ENCODE measurements at places on chromosomes 3 and 15. TPM values are rescaled to one million over a fixed set of nuclear protein-coding genes. Genes with fewer than 3 reads are reported as not detected.

DNA sequence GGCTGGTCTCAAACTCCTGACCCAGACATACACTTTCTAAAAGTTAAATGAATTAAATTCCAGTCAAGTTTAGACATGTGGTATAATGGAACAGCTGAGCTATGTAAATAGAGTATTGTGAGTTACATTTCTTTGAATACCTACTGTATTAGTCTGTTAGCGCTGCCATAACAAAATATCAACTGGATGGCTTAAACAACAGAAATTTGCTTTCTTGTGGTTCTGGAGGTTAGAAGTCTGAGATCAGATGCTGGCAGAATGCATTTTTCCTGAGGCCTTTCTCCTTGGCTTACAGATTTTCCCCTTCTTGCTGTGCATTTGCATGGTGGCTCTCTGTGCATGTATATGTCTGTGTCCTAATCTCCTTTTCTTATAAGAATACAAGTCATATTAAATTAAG lies 101.5 kb upstream of the TGFBR2 start:
- DNase-seq = no peak

CKMT1B gene
- 0.40 TPM for total RNA-seq

CHRNA7 gene
- 2.9 TPM for total RNA-seq

GRCh38 chr3:27669591-27669990 lies 52.5 kb downstream of the EOMES start:
- DNase-seq = no peak

DNA sequence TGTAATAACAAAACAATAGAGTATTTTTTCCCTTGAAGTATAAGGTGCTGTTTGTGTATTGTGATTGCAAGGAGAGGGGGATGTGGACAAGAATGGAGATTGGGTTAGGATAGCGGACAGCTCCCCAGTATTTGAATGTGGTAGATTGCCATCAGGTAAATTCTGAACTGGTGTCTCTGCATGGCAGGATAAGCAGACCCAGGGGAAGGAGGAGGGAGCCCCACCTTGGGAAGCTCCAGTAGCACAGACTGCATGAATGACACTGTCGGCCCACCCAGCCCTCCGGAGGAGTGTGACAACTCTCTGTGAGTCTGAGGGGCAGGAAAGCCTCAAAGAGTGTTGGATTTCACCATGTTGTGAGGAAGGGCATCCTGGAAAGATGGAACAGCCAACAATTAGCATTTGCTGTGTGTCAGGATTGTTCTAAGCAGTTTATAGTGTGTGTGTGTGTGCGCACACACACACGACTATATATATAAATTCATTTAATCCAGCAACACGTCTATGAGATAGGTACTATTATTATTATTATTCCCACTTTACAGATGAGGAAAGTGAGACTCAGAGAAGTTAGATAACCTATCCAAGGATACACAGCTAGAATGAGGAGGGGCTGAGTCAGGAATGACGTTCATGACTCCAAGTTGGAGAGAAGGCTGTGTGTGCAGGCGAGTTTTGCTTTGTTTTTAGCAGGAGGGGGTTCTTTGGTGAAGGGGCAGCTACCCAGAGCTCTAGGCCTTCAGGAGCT lies 63.4 kb upstream of the LCTL start:
- no peak for DNase-seq

DNA sequence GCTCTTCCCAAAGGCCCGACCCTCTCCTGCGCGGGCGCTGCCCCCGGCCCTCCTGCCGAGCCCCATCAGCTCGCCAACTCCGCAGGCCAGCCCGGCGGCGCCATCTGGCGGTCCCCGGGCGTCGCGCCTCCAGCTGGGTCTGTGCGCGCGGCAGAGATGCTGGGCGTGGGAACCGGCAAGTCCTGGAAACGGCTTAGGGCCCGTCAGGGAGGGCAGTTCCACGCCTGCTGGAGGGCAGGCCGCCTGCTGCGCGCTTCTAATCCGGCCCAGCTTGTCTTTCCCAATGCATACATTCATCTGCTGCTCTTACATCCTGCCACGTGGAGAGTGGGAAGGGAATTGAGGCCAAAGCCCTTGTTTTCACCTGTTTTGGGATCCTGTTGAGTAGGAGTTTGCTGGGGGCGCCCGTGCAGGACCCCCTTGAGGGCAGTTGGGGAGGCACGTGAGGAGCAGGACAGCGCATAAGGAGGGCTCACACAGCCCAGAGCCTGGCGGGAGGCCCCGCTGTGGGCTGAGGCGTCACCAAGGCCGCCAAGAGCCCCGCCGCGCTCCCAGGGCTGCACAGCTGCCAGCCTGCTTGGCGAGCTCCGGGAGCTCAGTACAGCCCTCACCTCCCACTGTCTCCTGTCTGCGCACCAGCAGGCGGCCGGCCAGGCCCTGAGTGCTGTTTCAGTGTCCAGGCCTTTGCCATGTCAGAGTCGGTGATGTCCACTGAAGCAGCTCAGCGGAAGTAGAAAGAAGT lies 165.6 kb downstream of the NSMCE3 start:
- DNase-seq = peak; percentile 89

DNA sequence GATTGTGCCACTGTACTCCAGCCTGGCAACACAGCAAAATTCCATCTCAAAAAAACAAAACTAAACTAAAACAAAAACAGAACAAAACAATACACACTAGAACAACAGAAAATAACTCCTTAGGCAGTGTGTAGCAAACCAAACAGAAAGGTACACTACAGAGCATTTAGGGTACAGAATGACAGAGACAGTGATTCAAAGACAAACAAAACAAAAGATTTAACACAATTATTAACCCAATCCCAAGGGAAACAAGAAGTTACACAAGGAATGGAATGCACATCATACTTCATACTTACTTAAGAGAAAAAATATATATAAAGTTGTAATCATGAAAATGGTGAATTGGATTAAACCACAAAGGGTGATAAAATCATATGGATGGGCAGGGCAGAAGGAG lies 12.9 kb downstream of the SLC25A20 start:
- no peak for DNase-seq

- no peak for DNase-seq
These were observed 185.0 kb downstream of the PLCL2 start for GRCh38 chr3:17069754-17070153.

GP5 gene
- not detected for total RNA-seq

DNA sequence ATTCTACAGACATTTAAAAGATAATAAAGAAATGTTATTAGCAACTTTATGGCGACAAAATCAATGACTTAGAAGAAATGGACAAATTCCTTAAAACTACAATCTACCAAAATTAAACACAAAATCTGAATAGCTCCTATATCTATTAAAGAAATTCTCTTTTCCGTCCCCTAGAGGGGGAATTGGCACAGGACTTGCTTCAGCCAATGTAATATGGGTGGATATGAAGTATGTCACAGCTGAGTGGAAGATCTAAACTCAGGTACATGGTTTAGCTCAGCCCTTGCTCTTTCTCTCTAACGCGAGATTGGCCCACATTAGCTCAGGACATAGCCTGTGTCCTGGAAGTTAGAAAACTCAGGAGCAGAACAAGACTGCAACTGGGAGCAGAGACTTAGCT lies 79.3 kb downstream of the DNAH12 start:
- no peak for DNase-seq

SPCS1 gene
- 80.3 TPM for total RNA-seq

DNA sequence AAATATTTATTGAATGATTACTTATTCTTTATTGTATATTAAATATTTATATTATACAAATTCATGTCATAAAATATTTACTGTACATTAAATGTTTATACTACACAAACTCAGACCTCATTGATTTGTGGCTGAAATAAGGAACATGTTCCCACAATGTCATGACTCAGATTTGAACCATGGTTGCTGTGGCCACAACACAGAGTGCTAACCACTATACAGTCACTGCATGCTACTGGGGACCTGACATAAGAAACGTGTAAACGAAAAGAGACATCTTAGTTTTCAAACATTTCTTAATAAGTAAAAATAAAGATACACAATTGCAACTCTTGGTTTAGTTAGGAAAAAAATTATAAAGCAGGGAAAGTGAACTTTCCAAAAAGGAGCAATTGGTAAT lies 99.1 kb upstream of the AGTR1 start:
- no peak for DNase-seq

GRCh38 chr3:187615630-187616029 lies 54.6 kb downstream of the SST start:
- no peak for DNase-seq

DPPA2 gene
- not detected for total RNA-seq

GRCh38 chr3:32531010-32531647 lies 28.5 kb upstream of the CMTM6 start:
- DNase-seq = no peak

DNA sequence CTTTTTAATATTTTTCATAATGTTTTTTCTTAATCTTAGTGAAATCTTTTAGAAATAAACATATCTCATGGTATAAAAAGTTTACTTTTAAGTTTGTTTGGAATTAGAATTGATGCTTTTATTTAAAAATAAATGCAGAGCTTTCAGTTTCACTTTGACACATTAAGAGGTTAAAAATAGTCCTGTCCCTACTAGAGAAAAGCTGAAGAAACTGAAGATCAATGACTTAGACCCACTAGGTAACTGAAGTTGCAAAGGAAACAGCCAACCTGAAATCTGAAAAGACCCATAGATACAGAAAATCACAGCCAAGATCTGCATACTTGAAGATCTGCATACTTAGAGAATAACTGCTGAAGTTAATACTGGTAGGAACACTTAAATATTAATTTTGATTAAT lies 237.6 kb downstream of the RAP2B start:
- DNase-seq = no peak

DNA sequence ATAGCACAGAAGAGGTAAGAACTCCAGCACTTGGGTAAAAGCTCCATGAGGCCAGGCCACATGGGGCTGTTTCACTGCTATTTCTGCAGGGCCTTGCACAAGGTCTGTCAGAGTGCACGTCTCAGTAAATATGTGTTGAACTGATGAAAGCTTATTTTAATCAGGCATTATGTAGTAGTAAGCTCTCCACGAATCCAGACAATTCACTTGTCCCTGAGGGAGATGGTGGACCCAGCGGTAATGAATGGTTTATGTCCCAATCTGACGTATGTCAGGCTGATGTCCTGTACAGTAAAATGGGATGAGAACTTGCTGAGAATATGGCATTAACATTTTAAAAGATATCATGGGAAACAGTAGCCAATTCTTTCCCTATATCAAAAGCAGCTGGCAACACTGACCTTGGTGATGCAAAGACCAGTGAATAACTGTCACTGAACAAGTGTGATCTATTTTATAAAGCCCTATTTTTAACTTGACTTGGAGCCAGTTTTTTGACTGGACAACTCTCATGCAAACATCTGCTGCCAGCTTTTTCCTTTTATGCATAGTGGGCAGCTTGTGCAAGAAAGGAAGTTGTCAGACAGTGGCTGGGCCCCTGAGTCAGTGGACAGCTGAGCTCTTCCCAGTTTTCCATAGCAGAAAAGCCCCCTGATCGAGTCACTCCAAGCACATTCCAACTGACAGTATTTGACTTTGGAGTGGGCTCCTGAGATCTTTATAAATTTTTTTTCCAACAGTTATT lies 519.8 kb upstream of the MDFIC2 start:
- DNase-seq = peak; percentile 32

FOXB1 gene
- total RNA-seq = not detected

DNA sequence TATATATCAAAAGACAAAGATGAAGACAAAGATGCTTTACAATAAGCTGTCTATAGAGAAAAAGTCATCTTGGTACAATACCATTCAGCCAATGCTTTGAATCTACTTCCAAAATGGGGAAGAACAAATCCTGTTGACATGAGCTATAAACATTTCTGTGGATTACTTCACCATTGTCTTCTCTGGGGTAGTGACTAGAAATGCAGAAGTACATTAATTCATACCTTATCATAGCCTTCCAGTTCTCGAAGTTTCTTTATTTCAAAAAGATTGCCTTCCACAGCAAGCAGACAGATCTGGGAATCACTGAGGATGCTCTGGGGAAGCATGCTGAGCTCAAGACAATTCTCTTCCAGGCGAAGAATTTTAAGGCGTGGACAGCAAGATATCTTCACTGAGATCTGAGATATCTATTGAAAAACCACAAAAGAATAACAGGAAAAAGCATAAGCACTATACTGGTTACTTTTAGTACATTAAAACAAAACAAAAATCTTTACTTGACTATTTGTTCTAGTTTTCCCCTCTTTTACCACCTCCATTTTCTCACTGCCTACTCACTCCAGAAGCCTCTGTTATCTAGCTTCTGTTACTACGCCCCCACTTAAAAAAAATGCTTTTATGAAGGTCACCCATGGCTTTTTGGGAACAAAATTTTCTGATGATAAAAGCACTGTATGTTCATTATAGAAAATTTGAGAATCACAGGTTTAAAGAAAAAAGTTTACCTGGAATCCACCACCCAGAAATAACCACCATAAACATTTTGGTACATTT lies 3.6 kb downstream of the LRRC57 start:
- DNase-seq = no peak

CMTM7 gene
- total RNA-seq = 8.4 TPM

SLC22A14 gene
- 0.14 TPM for total RNA-seq

DNA sequence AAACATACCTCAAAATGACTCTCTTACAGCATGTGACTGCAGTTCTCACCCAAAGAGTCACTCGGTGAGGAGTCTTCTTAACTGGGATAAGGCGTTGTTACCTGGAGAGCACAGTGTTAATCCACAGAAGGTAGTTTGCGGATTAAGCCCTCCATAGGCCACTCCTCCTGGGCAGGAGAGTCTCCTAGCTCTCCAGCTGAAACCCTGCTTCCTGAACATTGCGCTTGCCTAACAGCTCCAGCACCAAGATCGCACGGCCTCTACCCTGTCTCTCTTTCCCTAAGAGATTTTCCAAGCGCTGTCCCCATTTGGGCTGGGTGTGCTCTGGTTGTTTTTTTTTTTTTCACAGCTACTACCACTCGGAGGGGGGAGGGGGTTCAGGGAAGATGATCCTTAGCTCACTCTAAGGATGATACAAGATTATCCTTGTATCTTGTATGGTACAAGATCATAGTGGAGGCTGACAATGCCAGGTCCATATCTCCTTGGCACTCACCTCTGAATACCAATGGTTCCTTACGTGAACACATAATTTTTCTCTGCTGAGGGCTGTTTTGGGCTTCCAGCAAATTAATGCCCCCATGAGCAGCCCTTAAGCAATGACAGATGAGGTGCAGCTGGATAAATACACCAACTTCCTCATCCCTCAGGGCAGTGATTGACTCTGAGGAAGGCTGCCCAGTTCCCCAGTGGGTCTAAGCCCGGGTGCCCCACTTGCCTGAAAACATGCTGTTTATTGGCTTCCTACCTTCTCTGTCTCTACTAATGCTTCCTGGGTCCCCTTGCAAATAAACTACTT lies 185.2 kb upstream of the TSC22D2 start:
- DNase-seq = no peak

DNA sequence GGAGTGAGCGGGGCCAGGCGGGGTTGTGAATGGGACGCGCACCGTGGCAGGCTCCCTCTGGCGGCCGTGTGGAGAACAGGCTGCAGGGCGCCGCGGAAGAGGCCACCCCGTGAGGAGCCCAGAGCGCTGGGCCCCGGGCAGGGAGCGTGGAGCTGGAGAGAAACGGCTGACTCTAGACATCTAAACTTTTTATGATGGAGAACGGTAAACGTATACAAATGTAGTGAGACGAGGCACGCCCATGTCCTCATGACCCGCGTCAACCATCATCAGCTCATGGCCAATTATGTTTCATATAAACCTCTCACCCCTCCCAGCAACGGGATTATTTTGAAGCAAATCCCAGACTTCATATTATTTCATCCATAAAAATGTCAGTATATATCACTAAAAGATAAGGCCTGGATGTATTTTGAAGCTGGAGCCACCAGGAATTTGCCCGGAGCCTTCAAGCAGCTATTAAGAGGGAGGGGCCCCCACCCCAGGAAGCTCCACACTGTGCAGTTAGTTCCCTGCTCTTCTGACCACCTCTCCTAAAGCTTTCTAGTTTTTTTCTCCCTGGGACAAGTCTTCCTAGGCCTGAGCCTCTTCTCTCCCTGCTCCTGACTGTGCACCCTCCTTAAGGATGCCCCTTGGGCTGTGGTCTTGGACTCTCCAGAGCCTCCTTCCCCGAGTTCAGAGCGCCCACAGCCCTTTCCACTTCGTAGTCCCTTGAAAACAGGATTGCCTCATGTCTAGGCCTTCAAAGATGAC lies 149.5 kb downstream of the SMAD6 start:
- DNase-seq = peak; percentile 96
